ENCODE measurements at places on chromosomes 6 and 20. TPM values are rescaled to one million over a fixed set of nuclear protein-coding genes. Genes with fewer than 3 reads are reported as not detected.

Gene ZBTB22
- total RNA-seq: 16.0 TPM

Gene PACRG
- 0.97 TPM for total RNA-seq

Gene NOTCH4
- 1.6 TPM for total RNA-seq

Gene SLC26A8
- not detected for total RNA-seq

Gene RAET1E
- total RNA-seq: under 0.01 TPM

Gene DDX43
- 0.86 TPM for total RNA-seq

Gene ADGRG6
- 33.2 TPM for total RNA-seq

Gene C20orf141
- 0.32 TPM for total RNA-seq

DNA sequence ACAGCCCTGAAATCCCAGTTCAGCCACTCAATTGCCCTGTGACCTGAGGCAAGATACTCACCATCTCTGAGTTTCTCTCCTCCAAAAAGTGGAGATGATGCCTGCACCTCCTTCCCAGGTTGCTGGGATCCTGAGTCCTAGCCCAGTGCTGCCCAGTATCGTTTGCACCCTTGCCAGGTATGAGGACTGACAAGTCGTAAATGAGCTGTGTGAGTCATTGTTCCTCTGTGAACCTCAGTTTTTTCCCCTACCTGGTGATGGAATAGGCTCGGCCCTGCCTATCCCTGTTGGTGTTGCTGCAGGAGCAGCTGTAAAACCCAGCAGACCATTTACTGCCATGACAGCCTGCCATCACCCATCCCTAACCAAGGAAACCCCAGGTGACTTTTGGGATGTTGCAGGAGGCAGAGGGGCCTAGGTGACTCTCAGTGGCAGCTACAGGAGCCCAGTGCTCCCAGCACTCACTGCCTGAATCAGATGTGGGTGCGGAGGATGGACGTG is 229.3 kb downstream of the SYNDIG1 start:
- no peak for DNase-seq

- DNase-seq: peak; percentile 79
Measured at GRCh38 chr6:4518506-4518905, 257.7 kb upstream of the CDYL start.

- no peak for DNase-seq
Measured at GRCh38 chr6:111177131-111177530, 89.8 kb downstream of the SLC16A10 start.

GRCh38 chr6:3531481-3531880 is 74.6 kb upstream of the SLC22A23 start:
- no peak for DNase-seq

GRCh38 chr20:23456409-23456808 is 3.7 kb upstream of the CST11 start:
- no peak for DNase-seq

GRCh38 chr20:24836661-24837299 is 112.3 kb upstream of the CST7 start:
- DNase-seq: no peak

DNA sequence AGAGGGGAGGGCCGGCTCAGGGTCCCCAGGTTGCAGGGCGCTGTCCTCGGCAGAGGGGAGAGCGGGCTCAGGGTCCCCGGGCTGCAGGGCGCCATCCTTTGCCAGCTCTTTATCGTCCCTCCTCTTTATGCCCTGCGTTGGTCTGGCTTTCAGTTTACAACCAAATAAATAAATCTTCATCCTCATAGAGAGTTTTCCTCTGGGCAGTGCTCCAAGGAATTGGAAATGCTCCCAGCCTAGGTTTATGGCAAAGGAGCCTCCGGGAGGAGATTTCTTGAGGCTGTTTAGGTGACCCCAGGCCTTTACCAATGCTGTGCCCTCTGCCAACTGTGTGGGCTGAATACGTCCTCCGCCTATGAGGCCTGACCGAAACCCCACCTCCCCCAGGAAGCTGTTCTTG is 60.2 kb downstream of the CHMP4B start:
- peak; percentile 32 for DNase-seq

GRCh38 chr6:128114164-128114563 is 213.3 kb upstream of the THEMIS start:
- DNase-seq: no peak

- DNase-seq: no peak
Measured at GRCh38 chr20:47968541-47969310, 183.4 kb upstream of the SULF2 start.

All from fibroblast of villous mesenchyme (primary cell).